ENCODE measurements at places on chromosomes 4 and X.

- no peak for DNase-seq
Measured at GRCh38 chr4:7358100-7358735, 76.5 kb downstream of the PSAPL1 start.

- DNase-seq = no peak
Measured at GRCh38 chrX:36575670-36576069, 432.5 kb upstream of the FAM47C start.

- no peak for DNase-seq
Measured at GRCh38 chr4:138804711-138805110, 210.9 kb upstream of the NOCT start.

GRCh38 chrX:70254909-70255308 lies 5.1 kb downstream of the P2RY4 start:
- DNase-seq = no peak

- no peak for DNase-seq
Measured at GRCh38 chr4:140308366-140309123, 64.9 kb upstream of the SCOC start.

- no peak for DNase-seq
Measured at GRCh38 chr4:74456849-74457395, 12.0 kb downstream of the AREG start.

GRCh38 chrX:10379878-10380277 lies 223.1 kb downstream of the CLCN4 start:
- DNase-seq = no peak

DNA sequence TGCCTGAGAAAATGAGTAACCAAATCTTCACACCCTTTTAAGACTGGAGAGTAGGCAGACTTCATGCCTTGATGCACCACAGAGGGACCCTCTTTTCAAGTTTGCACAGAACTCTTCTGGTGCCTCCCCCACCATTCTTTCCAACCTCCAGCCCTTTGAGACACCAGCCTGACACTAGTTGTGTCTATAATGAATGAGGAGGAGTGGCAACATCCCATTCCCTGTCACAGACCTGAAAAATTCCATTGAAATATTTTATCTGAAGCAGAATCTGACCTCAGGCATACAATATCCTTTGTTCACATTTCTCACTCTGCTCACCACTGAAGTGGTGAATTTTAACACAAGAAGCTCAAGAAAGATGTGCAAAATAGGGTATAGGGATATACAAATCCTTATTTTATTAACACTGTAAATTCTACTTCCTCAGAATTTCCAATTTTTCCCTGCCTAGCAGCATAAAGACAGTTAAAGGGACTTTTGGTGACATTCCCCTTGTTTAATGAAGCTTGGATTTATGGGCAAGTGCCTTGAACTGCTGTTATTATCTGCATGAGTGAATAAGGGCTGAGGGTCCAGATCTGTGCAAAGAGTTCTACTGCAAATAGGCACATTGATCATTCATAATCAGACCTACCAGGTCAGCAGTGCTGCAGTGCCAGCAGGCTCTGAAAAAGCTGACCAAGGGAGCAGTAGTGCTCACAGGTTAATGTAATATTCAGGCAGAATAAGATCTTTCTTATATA lies 149.9 kb upstream of the PAQR3 start:
- DNase-seq = no peak

DNA sequence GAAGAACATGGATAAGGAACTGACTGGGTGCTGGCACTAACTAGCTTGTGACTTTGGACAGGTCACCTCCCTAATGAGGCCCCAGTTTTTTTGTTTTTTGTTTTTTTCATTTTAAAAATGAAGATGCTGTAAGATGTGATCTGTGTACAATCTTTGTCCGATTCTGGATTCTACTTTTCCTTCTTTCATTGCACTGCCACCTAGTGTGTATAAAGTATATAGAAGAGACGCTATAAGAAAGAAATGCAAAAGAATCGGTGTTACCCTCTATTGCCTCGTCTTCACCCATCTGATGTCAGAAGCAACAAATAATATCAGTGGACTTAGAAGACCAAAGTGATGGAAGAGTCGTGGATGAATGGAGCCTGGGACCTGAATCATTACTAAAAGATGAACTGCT lies 58.6 kb upstream of the P2RY10 start:
- no peak for DNase-seq

- DNase-seq = no peak
Measured at GRCh38 chr4:81314897-81315470, 100.0 kb upstream of the PRKG2 start.

DNA sequence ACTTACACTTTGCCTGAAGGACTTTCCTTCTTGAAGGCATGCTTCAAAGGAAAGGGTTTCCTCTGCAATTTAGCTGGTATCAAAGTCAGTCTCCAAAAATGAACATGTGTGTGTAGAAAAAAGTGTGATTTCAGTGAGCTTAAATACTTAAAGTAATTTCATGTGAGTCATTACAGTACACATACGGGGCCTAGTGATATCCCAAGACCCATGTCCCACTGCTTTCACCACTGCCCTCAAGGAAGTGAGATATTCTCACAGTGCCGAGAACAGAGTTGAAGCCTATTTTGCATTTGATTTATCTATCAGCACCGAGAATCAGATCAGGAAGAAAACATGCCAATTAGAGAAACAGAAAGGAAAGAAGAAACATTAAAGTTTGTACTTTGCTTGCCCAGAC lies 61.0 kb downstream of the CHST7 start:
- no peak for DNase-seq

GRCh38 chr4:39932776-39933402 lies 44.8 kb downstream of the PDS5A start:
- DNase-seq = no peak

DNA sequence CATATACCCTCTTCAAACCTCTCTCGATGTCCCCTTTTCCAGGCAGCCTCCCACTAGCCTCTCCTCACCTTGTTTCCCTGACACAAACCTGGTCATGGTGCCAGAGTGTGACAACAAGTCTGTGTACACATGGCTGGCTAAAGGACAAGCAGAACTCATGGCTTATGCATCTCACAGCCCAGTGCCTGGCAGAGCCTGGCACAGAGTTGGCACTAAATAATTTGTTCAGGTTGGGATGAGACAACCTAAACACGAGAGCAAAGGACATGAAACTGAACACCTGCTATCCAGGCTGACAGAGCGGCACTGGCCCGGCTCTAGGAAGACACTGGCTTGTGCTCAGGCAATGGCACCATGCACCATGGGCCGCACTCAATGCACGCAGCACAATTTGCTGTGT lies 48.2 kb upstream of the FGFBP2 start:
- no peak for DNase-seq

- no peak for DNase-seq
Measured at GRCh38 chr4:74063859-74064258, 25.4 kb upstream of the CXCL3 start.

DNA sequence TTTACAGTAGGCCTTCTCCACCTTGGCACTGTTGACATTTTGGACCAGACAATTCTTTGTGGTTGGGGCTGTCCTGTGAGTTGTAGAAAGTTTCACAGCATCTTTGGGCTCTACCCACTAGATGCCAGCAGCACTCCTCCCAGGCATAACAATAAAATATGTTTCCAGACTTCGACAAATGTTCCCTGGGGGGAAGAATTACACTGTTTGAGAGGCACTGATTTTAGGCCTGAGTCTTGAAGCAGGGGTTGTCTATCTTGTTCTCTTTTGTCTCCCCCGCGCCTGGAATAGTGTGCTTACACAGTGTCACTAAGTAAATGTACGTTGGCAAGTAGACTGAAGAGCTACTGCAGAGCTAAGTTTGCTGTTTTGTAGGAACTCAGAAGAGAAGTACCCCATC lies 254.4 kb upstream of the BOD1L1 start:
- DNase-seq = no peak

DNA sequence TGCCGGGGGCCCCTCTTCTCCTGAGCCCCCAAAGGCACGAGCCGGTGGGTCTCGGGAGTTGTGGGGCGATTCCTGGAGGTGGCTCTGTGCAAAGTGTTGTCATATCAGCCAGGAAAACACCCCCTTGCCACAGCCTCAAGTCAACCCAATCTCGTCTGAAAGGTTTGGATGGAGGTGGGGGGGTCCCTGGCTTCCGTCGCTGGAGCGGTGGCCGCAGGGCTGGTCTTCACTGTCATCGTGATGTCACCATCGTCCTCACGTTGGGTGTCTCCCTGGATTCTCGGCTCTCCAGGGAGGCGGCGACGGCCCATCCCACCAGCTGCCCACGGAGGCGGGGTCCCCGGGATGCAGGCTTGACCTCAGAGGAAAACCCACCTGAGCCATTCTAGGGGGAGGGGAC lies 38.3 kb upstream of the PPP2R3B start:
- no peak for DNase-seq

DNA sequence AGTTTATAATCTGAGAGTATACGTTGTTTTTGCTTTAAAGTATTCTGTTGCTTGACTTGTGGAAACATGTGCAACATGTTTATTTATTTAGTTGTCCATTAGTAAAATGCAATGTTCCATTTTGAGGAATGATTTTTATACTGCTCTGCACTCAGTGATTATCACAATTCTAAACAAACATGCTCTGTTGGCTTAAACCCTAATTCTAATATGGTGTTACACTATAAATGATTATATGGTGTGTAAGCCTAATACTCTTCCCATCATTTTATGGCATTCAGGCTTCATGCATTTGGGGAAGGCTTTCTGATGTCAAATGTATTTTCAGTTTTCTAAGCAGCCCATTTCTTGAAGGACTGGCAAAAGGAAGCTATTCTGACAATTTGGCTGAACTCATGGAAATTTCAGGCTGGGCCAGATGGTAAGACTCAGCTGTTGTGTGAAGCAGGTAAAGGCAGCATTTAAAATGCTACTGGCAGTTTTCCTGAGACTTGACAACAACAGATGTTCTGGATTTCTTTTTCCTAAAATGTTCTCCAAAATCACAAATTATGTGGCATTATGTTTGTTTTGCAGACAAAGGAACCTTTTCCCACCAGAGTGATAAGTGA lies 336.7 kb upstream of the GNPDA2 start:
- no peak for DNase-seq

DNA sequence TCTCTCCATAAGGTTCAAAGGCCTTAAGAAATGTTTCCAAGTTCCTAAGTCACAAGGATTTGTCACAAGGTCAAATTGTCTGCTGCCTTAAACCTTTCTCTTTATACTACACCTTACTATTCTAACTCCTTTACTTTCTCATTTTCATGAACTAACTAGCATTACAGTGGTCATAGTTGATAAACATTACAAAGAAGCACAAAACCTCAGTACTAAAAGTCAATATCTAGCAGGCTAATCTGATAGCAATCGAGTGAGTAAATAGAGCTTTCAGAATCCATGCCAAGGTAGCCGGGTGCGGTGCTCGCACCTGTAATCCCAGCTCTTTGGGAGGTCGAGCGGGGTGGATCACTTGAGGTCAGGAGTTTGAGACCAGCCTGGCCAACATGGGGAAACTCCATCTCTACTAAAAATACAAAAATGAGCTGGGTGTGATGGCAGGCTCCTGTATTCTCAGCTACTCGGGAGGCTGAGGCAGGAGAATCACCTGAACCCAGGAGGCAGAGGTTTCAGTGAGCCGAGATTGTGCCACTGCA lies 510.0 kb downstream of the GBA3 start:
- no peak for DNase-seq

DNA sequence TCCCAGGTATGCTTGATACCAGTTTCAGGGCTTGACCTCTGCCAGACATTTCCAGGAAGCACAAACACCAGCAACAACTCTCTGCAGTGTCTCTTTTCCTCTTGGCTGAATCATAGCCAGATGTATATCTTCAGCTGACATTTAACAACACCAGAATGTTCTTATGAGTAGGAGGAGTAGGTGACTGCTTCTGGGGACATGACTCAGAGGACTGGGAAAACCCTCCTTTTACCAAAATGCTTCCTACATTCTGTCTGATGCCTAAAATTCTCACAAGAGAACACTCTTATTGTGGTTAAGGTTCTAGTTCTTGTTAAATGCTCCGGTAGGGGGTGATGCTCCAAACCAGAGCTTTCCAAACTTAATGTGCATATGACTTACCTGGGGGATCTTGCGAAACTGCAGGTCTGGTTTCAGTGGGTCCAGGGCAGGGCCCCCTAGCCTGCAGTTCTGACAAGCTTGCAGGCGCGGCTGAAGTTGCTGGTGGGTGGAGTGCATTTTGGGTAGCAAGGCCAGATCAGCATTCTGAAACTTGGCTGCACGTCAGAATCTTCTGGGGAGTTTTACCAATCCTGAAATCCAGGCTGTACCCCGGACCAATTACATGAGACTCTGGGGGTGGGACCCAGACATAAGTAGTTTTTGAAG lies 329.3 kb upstream of the RPS6KA3 start:
- DNase-seq = no peak

DNA sequence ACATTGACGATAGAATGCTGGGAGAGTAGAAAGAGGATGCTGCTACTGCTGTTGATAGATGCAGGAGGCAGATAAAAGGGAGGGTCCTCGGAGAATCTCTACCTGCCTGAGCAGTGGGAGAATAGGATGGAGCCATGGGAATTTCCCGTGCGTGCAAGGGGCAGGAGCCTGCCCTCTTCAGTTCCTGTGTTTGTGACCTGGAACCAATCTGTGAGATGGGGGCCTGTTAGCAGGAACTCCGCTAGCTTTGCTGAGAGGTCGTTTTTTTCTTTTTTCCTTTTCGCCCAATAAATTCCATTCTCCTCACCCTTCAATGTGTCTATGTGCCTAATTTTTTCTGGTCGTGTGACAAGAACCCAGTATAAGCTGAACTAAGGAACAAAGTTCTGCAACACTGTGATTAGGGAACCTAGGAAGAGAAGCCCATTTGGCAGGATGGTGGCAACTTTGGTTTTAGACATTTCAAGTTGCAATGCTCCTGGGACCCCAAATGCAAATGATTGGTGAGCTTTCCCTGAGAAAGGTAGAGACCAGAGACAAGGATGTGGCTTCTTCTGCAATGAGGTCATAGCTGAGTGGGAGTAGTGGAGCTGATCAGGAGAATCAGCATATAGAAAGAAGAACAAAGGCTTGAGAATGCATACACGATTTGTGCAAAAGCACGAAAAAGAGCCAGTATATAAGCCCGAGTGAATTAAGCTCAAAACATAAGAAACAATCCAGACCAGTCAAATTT lies 23.9 kb downstream of the SLC39A8 start:
- DNase-seq = no peak

DNA sequence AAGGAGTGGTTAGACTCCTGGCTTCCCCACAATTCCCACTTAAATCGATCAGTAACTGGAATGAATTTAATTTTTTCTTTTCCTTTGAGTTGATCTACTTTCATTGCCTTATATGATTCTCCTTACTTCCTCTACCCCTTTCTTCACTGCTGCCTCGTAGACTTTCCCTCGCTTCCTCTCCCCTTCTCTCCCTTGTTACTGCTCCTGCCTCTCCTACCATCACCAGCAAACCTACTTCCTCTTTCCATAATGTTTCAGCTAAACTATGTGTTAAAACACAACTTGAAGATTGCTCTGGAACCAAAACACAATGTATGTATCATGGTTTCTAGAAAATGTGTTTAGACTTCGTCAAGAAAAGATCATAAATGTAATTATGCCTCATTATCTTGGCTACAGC lies 132.0 kb upstream of the TET2 start:
- peak; percentile 12 for DNase-seq

GRCh38 chr4:27234306-27234899 lies 373.8 kb downstream of the STIM2 start:
- DNase-seq = no peak

- no peak for DNase-seq
Measured at GRCh38 chr4:53748328-53748772, 157.1 kb upstream of the LNX1 start.

Measured in hematopoietic multipotent progenitor cell (in vitro differentiated cells).